NCI-H226 (cell line): ENCODE measurements at places on chromosomes 7 and 10.

DNA sequence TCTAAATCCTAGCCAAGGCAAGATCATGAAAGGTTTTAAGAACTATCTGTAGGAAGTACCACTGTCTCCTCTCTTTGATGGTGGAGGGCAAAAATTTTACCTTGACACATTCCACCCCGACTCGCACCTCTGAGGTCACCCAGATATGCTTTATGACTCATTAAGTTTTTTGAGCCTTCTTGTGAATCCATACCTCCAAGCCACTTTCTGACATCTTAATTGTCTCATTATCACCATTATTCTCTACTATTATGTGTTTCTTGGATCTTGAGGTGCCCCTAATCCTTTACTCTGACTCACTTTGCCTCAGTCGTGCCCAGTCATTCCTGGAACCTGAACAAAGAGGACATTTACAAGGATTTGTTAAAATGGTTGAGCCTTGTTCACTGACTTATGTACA, 146.6 kb downstream of the RAPGEF5 start:
- peak; percentile 38 for DNase-seq

GRCh38 chr7:106524690-106525059, 136.3 kb downstream of the CCDC71L start:
- no peak for DNase-seq

DNA sequence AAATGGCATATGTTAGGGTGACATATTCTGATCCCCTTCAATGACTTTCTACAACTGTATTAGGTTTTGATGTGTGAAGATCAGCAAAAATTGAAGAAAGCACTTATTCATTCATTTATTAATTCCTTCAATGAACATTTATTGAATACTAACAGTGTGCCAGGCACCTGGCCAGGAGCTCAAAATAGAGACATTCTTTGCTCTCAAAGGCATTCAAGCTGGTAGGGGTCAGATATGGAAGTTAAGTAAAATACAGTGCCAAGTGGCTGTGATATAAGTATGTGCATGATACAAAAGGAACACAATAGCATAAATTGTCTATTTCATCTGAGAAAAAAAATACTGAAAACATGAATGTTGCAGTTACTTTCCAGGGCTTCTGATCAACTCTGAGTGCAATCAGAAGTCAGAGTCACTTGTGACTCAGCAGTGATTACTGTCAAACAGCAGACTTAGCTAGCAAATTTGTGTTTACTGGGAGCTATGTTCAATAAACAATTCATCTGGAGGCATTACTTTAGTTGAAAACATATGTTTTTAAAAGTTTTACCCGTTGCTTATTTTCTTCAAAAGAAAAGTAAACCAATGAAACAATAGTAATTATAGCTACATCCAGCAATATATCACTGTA, 60.4 kb upstream of the CACNB2 start:
- DNase-seq = no peak

DNA sequence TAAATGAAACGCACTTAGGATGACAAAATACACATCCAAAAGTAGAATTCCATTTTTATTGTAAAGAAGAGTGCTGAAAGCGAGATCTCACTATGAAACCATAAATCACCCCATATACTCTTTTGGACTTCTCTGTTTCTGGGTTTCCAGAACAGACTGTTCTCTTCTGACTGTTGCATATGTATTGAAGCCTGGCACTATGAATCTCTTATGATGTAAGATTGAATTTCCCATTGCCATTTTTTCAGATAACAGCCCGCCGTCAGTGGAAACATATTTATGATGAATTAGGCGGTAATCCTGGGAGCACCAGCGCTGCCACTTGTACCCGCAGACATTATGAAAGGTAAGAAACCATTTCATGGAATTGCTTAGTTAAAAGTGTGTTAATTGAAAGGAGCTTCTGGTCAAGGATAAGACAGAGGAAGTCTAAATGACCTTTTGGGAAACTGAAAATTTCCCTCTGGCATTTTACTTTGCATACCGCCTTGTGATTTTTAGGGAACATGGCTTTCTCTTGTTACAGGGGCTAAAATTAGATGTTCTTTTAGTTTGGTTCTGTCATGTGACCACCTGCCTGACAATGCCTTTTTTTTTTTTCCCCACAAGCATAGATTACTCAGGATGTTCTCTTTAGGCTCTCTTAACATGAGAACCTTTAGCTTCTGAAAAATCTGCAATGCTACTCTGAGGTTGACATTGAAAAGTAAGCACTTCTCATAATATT, 168.1 kb downstream of the ARID5B start:
- no peak for DNase-seq

DNA sequence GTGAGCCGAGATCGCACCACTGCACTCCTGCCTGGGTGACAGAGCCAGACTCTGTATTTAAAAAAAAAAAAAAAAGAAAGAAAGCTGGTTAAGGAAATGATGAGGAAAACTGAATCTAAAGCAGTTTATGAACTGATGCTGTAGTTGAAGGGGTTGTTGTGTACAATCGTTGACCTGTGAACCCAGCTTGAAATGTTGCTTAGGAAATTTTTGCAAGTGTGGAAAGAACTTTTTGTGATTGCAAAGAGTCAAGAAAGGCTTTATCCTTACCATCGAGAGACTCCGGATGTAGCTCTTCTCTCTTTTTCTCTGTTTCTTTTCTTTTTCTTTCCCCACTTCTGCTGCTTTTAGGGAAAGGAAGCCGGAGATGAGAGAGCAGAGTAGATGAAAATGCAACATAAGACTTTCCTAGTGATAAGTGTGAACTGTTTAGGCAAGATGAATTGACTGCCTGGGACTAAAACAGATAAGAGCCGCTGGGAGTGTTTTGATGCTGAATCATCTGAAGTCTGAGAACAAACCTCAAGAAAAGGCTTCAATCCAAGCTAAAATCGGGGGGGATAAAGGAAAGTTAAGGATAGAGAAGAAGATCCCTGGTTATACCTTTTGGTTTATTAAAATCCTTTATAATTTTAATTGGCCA, 69.0 kb downstream of the TAF3 start:
- DNase-seq = peak; percentile 61

GRCh38 chr10:32131388-32131787, 75.2 kb upstream of the KIF5B start:
- DNase-seq = no peak
